ENCODE measurements at places on chromosomes 4 and X. TPM values are rescaled to one million over a fixed set of nuclear protein-coding genes. Genes with fewer than 3 reads are reported as not detected.
A peak's percentile ranks its signal among the peaks of the same experiment; 100 is the strongest.

WAS gene
- total RNA-seq, result 0.09 TPM

GRCh38 chr4:186569533-186570192 is 14.3 kb upstream of the MTNR1A start:
- DNase-seq, result no peak

DNA sequence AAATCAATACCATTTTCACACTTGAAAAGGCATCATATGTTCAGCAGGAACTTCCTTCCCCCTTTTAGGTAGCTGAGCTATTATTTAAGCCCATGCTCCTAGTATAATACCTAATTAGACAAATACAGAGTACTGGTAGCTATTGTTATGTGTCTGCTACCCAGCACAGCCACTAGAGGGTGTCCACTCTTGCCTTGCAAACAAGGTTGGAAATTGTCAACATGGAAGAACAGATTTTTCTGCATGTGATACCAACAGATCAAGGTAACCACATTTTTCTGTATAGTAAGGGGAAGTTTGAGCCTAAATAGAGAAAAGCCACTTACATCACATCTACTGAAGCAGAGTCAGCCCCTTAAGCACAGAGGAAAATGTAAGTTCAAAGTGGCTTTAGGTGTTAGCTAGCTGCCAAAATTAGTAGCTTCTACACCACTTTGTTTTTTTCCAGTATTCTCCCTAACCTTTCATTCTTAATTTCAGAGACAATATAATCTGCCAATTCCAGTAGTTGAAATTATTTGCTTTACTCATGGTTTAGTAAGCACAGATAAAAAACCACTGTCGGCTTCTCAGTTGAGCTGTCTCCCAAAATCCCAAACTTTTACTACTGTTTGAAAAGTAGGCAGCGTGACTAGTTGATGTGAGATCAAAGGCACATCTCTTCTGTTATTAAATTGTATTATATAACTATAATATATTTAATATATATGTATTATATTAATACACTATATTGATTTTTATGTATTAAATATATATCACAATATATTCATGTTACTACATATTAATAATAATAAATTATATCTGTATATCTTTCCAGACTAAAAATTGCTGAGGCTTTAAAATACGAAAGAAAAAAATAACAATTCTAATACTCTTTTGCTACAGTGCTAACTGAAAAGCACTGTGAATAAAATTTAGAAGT is 38.2 kb downstream of the EDNRA start:
- peak; percentile 86 for DNase-seq

ATOH1 gene
- total RNA-seq, result not detected

TCP11X2 gene
- not detected for total RNA-seq

- DNase-seq, result no peak
These were observed 30.5 kb upstream of the DKK2 start for GRCh38 chr4:107066621-107067020.

DNA sequence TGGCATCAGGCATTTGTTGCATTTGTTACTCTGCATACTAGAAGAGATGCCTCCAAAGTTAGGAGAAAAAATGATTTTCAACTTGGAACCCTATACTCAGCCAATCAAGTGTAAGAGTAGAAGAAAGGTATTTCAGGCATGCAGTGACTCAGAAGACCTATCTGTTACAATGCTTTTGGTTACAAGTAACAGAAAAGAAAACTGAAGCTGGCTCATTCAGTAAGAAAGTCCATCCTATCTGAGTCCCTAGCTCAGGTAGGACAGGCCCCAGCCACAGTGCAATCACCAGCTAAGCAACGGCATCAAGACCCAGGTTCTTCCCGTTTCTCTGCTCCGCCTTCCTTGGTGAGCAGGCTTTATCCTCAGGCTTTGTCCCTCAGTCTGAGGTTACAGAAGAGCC is 23.3 kb downstream of the MECP2 start:
- DNase-seq, result peak; percentile 42

DNA sequence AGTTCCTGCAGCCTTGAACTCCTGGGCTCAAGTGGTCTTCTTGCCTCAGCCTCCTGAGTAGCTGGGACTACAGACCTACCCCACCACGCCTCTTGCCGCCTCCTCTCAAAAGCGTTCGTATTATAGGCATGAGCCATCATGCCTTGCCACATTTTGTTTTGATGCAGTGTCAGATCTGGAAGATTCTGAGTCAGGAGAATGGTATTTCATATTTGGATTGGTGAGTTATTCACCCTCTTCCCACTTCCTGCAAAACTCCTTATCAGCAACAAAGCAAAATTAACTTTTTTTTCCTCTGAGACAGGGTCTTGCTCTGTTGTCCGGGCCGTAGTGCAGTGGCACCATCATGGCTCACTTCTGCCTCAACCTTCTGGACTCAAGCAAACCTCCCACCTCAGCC is 29.6 kb downstream of the REST start:
- DNase-seq, result peak; percentile 69

DNA sequence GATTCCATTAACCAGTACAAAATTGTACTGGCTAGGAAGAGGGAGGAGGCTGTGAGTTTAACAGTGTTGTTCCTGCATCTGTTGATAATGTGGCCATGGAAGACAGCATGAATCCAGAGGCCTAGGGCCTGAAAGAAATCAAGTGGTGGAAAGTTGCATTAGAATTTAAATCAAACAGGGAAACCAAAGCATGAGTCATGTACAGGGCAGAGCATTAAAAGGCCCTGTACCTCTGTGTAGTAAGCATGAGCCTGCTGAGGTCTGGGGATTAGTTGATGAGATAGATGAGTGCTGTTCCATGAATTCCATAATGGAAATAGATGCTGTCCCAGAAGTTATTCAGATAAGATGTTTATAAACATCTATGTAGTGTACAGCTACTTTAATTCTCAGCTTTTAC is 58.3 kb downstream of the MID1IP1 start:
- DNase-seq, result no peak

DNA sequence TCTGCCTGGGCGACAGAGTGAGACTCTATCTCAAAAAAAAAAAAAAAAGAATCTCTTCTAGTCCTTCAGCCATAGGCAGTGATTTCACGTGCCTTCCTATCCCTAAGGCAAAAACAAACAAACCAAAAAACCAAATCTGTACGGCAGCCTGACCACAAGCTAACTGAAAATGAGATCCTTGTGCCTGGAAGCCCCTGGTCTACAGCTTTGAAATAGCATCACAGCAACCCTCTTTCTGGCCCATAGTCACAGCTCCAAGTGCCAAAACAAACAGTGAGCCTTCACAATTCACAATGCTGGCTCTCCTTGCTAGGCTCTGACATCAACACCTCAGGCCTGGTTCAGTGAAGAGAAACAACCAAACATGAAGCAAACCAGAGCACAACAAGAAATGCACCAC is 46.1 kb downstream of the TMEM150C start:
- peak; percentile 91 for DNase-seq

NDST4 gene
- total RNA-seq, result not detected

DNA sequence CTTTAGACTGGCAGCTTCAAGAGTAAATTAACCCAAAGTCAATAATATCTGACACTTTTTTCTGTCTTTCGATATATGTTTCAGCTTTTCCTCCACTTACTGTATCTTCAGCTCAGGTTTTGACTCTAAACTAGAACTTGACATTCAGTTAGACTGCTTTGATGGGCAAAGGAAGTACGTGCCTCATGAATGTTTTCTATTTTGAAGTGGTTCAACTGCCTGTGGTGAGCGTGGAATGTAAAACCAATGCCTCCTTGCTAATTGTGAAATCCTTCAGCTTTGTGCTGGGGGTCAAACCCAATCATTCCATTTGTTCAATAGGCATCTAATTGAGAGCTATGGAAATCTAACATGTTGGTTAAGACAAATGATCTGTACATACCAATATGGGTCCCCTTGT is 857.0 kb upstream of the HTR2C start:
- no peak for DNase-seq

PAGE4 gene
- not detected for total RNA-seq

TRIM2 gene
- total RNA-seq, result 12.6 TPM

DNA sequence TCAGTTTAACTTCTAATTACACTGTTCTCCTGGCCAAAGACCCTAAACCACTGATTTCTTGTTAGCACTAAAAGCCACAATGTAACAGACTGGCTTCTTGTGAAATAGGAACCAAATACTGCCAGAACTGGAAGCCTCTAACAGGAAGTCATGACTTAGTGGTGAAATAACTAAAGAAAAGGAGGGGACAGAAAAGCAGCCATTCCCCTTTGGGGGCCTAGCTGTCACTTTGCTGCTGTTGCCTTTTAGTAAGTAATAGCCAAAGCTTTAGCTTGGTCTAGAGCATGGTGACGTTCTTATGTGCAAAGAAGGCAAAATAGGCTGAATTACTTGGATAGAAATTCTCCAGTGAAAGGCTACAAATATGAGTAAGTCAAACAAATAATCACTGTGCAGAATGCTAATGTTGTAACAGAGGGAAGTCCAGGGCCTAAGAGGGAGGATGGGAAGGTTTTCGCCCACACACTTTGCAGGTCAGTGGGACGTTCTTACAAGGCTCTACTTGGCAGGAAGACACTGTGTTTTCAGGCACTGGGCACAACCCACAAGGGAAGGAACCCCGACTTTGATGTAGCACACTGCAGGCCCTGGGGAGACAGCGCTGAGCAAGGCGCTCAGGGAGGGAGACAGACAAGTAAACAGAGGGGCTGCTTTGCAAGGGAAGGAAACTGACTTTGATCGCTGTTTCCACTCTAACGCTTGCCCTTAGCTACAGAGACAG is 16.7 kb downstream of the GAB3 start:
- DNase-seq, result peak; percentile 51

- DNase-seq, result no peak
These were observed 53.7 kb upstream of the RBPJ start for GRCh38 chr4:26267087-26267486.

GRCh38 chr4:78057600-78058550 is 752 bp downstream of the FRAS1 start:
- peak; percentile 25 for DNase-seq

DNA sequence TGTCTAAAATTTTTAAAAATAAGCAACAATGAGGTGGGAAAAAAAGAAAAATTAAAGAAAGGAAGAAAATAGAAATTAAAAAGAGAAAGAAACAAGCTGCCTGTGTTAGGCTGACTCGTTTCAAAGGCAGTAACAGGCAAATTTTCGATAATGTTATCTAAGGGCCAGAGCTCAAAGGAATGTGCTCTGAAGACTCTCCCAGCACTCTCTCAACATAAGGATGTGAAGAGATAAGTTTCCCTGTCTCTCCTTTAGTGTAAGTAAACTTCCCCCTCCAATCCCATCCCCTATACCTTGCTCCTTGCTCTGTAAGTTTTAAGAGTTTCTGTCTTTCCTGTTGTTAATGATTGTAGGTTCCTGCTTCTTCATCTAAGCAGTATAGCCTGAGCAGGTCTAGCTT is 172.8 kb downstream of the TEX13C start:
- no peak for DNase-seq

UGT2B7 gene
- 0.09 TPM for total RNA-seq

DNA sequence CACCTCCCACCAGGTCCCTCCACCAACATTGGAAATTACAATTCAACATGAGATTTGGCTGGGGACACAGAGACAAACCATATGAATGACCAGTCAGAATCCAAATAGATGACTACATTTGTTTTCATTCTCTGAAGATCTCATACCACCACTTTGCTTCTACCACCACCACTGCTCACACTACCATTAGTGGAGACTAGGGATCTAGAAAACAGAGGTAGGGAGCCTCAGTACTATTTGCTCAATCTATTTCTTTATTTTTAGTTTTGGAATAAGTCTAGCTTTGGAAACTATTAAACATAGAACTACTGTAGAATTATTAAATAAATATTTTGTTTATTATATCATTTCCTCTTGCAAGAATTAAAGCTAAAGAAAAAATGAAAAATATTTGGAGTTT is 727.9 kb downstream of the CCSER1 start:
- DNase-seq, result no peak

DNA sequence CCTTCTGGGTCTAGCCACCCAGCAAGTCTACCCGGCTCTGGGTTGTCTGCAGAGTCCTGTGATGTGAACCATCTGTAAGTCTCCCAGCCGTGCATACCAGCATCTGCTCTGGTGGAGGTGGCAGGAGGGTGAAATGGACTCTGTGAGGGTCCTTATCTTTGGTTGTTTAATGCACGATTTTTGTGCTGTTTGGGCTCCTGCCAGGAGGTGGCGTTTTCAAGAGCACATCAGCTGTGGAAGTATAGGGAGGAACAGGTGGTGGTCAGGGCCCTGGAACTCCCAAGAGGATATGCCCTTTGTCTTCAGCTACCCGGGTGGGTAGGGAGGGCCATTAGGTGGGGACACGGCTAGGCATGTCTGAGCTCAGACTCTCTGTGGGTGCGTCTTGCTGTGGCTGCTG is 66.5 kb upstream of the ZFP42 start:
- DNase-seq, result no peak

DNA sequence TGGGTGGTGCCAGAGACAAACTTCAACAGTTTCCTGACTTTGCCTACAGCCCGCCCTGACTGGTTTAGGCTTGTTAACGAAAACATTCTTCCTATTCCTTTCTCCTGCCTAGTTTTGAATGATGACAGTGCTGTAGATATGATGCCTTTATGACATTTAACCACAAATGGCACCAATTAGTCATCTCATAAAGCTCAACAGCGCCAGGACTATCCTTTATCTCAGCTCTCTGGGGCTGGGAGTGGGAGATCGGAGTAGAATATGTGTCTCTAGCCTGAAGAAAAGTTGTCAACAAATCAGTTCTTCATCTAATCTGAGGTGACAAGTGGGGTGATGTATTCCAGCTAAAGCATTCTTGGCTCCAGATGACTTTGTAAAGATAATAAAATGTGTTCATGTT is 64.6 kb upstream of the SH3RF1 start:
- DNase-seq, result no peak

- DNase-seq, result no peak
These were observed 329.2 kb upstream of the EPHA5 start for GRCh38 chr4:65999518-65999871.

- no peak for DNase-seq
These were observed 634.8 kb upstream of the MAGEB2 start for GRCh38 chrX:29580560-29580959.

LRIT3 gene
- 0.17 TPM for total RNA-seq

- no peak for DNase-seq
These were observed 137.7 kb upstream of the RAPGEF2 start for GRCh38 chr4:158965226-158965625.

DNA sequence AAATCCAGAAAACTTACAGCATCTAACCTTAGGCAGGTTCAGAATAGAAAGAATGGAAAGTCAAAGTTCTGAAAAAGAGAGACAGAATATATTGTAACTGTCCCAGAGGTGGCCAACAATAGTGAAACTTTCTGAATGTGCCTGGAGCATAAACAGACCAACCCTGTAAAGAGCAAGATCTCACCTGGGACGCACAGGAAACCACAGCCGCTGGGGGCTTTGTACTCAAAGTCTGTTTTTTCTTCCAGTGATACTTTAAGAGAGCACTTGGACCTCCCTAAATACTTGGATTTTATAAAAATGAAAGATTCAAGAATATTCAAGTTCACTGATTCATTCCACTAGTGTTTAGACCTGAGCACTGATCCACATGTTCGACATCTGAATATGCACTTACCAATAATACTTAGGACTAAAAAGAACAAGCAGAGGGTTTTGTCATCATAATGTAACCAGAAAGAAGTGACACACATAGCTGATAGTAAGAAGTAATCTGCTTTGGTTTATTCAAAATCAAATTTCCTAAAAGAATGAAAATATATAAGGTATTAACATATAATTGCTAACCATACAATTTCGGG is 35.3 kb downstream of the ARAP2 start:
- DNase-seq, result no peak

CENPVL1 gene
- total RNA-seq, result not detected

- DNase-seq, result no peak
These were observed 28.7 kb upstream of the IL9R start for GRCh38 chrX:155968791-155969190.
